ENCODE measurements at places on chromosomes 5 and 9. TPM values are rescaled to one million over a fixed set of nuclear protein-coding genes. Genes with fewer than 3 reads are reported as not detected.

DNA sequence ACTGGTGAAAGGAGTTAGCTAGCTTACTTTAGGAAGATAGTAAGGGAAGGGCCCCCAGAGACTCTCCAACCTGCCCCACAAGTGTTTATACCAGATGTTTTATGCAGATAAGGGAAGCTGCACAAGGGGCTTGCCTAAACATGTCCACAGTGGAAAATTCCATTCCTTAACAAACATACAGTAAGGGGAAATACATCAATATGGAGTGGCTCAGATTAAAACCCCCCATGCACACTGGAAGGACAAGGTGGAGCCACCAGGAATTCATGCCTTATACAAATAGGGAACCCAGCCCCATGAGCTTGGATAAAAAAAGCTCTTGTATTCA, 106.3 kb upstream of the GPBP1 start:
- peak; percentile 1 for DNase-seq

DNA sequence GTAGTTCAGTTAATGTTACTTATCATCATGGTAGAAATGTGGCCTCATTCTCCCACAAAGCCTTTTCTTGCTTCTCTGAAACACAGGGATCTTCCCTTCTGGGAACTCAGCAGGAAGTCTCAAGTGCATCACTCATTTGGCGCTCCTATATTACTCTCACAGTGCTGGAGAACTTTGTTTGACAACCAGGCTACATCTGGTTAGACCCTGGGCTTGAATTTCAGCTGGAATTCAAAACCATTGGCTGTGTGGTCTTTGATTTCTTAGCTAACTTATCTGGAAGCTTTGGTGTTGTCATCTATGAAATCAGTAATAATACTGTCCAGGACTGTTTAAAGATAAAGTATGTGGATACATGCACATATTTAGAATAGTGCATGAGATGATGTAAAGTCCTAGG, 1777.1 kb downstream of the MAT2B start:
- no peak for DNase-seq

DNA sequence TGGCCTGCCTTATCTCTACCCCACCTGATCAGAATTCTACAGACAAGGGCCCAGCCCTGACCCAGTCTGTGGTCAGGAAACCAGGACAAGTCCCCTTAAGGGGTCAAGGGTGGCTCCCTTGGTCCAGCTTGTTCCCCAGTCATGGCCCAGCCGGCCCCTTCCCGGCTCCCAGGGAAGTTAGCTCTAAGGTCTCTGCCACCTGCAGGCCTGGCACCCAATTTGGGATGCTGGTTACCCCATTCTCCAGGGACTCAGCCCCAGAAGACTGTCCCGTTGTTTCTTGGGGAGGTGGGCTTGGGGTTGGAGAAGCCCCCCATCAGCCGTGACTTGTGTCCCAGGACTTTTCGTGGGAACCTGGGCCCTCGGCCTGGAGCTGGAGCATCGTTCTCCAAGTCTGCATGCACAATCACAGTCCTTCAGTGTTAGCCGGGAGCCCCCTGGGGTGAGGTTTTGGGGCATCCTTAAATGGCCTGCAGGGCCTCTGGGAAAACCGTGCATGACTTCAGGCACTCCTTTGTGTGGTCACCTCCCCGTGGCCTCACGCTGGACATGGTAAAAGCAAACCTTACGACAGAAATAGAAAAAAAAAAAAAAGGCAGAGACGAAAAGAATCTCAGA, 150.8 kb upstream of the PHYKPL start:
- no peak for DNase-seq

DNA sequence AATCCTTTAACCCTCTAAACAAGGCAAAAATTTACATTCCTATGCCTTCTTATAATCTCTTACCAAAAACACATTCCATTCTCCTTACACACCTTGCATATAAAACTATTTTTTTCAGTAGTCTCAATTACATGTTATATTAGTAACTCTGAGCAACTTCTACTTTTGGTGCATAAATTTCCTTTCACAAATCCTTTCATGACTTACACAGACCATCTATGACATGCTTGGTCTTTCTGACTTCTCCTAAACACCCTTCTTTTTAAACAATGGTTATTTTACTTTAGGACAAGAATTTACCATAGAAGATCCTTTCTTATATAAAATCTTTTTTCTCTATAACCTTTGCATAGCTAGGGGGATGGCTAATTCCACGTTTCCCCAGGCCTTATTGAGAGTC, 208.0 kb upstream of the ARRDC3 start:
- DNase-seq: no peak

- DNase-seq: no peak
Observed at GRCh38 chr5:132470596-132470995, 20.0 kb downstream of the IRF1 start.

GRCh38 chr5:35698047-35698808, 80.6 kb downstream of the SPEF2 start:
- no peak for DNase-seq

DNA sequence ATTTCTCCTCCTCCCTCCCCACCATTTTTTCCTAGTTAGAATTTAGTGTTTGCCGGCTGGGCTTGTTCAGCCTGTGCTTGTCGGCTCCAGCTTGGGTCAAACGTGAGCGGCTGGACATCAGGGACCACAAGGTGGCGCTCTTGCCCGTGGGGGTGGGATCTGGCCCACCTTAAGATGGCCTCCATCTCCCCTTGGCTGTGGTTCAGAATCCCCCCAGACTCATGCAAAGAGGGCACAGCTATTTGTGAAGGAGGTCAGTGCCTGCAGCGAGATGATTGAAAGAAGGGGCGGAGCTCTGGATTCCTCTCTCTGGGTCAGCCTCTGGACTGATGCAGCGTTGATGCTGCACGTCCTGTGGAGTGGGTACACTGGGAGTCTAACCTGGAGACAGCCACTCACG, 283.3 kb upstream of the TUT7 start:
- peak; percentile 86 for DNase-seq

GRCh38 chr9:28135549-28135948, 562.3 kb upstream of the C9orf72 start:
- DNase-seq: no peak

DNA sequence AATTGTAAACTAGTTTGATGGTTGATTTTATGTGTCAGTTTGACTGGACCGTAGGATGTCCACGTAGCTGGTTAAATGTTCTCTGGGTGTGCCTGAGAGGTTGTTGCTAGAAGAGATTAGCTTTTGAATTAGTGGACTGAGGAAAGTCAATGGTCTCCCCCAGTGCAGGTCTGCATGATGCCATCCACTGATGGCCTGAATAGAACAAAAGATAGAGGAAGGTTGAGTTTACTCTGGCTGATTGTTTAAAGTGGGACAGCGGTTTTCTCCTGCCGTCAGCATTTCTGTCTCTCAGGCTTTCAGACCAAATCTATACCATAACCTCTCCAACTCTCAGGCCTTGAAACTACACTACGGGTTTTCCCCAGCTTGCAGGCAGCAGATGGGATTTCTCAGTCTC, 899.2 kb upstream of the WWC1 start:
- peak; percentile 40 for DNase-seq

GRCh38 chr5:112338681-112339337, 80.3 kb downstream of the EPB41L4A start:
- DNase-seq: no peak

DNA sequence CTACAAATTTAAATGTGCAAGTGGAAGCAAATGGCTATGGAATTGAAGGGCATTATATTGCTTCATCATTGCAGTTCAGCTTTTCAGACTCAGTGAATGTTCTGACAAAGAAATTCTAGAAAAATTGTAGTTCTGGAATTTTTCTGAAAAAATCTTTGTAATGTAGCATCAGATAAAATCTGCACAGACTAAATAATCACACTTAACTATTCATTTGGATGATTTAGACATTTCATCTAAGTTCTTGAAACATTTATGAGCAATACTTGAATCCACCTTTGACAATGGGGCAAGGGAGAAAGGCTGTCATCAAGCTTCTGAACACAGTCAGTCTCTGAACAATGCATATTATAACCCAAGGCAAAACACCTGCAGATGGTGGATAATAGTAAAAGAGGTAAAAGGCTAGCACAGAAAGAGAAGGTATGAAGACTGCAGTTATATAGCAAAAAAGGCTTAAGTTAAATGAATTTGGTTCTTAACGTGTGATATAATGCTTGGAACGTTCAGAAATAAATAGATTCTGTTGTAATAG, 1352.0 kb upstream of the NUDT12 start:
- DNase-seq: no peak

- DNase-seq: peak; percentile 82
Observed at GRCh38 chr9:85377731-85378289, 363.9 kb downstream of the AGTPBP1 start.

DNA sequence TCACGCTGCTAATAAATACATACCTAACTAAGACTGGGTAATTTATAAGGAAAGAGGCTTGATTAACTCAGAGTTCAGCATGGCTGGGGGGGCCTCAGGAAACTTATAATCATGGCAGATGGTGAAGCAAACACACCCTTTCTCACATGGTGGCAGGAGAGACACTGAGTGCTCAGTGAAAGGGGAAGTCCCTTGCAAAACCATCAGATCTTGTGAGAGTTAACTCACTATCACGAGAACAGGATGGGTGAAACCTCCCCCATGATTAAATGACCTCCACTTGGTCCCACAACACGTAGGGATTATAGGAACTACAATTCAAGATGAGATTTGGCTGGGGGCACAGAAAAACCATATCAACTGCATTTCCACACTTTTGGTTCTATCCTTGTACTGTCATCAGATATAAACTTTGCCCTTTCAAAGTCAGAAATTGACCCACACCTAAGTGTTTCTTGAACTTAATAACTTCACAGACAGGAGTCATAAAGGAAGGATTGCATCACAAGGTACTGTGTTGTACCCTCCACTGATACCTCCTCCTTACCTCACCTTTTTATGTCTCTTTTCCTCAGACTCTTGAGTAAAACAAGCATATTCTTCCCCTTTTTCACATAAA, 319.1 kb upstream of the PIK3R1 start:
- DNase-seq: no peak

- DNase-seq: no peak
Observed at GRCh38 chr9:121268598-121268850, 562 bp downstream of the GSN start.

GRCh38 chr9:15142878-15143534, 164.0 kb downstream of the TTC39B start:
- peak; percentile 89 for DNase-seq

DNA sequence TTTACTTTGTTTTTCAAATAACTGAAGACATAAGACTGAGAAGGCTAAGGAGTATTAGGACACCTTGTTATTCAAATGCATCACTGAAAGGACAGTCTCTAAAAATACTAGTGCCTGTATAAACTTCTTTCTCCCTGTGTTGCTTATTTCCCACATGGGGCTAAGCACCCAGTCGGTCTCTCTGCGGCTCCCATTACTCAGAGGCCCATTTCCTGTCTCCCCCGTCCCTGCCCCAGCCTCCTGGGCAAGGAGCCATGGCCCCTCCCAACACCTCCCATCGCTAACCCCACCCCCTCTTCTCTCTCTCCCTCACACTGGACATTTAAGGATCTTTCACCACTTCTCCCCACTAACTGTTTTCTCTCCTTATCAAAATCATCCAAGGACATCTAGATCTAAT, 81.9 kb downstream of the EBF1 start:
- peak; percentile 77 for DNase-seq

DNA sequence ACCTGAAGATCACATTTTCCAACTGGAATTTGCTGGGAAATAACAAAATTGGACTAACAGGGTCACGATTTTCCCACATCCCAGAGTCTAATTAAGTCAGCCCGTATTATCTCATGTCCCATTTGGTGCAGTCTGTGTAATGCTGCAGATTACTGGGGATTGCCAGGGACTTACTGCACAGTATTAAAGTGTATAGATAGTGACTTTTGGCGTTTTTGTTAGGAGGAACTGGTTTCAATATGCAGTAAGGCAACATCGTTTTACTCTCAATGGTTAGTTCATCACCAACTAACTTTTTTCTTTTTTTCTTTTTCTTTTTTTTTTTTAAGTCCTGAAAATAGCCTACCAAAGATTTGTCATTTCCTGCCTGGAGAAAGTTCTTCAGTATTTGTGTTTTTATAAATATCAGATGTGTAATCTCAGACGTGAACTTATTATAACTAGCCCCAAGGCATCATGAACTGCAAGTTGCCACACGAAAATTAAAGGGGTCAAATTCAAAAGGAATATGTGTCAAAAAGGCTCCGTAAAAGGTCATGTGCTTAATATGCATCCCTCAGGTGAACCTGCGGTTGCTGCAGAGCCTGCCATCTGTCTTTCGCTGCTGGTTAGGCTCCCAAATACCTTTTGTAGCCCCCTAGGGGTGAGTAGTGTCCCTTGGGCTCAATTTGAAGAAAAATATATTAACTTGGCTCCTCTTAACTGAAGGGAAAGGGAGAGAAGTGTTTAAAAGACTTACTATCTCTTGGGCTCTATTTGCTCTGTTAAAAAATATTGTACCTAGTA, 176.7 kb upstream of the ADAMTSL1 start:
- DNase-seq: no peak

DNA sequence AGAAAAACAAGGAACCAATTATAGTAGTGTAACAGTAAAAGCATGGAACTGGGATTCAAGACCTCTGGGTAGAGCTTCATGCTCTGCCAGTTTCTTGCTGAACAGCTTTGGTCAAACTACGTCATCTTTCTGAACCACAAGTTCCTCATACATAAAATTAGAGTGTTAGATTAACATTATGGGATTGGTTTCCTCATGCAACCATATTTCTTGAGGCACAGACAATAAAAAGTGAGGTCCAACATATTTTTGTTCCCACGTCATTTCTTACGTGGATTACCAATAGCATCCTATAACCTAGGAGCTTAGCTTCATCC, 354.8 kb downstream of the TMEM232 start:
- DNase-seq: no peak

DNA sequence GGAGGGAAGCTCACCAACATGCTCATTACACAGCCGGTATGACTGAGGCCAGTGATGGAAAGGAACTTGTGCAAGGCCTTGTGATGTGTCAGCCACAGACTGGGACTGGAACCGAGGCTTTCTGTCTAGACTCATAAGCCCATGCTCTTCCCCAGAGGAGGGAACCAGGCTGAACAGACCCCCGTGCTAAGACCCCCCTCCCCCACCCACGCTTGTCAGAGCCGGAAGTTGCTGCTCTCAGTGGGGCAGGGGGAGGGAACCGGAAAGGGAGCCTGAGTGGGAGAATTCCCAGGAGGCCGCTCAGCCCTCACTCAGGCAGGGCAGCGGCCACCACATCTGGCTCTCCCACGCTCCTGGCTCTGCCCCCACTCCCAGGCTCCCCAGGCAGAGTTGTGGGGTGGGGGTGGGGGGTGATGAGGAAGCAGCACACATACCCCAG, 4.1 kb upstream of the PDGFRB start:
- peak; percentile 79 for DNase-seq

GRCh38 chr9:70420441-70421271, 6.2 kb upstream of the KLF9 start:
- peak; percentile 86 for DNase-seq

The FOXD4L3 gene
- not detected for total RNA-seq

The IL11RA gene
- total RNA-seq: 30.5 TPM

The RELL2 gene
- 6.5 TPM for total RNA-seq

The OLFML2A gene
- 12.5 TPM for total RNA-seq

The PCDHGA8 gene
- 7.3 TPM for total RNA-seq

The BAAT gene
- total RNA-seq: 0.37 TPM

The PHF24 gene
- 0.48 TPM for total RNA-seq

The SLC6A19 gene
- total RNA-seq: not detected

The IFNE gene
- not detected for total RNA-seq

The TMOD1 gene
- total RNA-seq: 7.8 TPM

The PCDHA5 gene
- total RNA-seq: 0.46 TPM
